Cortex of kidney (tissue), 1 donor: ENCODE measurements at places on chromosomes 4 and X.

DNA sequence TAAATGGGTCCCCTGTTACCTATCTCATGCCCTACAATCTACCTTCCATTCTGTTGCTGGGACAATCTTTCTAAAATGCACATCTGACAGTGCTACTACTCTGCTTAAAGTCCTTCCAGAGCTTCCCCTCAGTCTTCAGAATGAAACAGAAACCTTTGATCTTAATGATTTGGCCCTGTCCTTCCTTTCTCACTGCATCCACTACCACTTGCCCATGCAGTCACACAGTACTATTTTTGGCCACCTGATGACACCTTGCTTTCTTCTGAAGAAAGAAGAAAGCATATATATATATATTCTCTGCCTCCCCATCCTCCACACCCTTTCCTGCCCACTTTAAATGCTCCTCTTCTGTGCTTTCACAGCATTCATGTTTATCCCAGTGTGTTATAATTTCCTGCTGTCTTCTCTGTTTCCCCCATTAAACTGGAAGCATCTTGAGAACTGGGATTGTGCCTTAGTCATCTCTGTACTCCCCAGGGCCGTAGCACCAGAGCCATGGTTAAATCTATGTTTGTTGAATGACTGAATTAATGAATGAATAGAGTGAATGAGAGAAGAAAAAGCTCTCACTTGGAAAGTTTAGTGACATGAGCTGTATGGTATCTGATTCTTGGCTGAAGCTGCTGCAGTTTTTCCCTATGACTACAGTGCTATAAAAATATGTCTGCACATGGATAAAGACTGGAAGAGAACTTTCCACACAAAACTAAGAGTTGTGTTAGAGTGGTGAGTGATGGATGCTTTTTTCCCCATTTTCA, 56.2 kb downstream of the RTL9 start:
- no peak for DNase-seq

DNA sequence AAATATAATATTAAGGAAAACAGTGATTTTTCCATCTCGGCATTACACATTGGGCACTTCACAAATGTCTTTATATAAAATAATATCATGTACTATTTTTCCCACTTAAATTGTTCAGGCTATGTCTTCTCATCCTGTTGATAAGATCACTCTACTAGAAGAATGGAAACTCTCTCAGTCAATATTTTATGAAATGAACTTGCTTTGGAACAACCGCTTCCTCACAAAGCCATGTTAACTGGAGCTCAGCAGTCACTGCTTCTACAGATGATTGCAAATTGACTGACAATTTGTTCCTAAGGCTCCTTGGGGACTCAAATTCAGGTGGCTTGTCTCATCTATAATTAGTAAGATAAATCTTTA, 127.5 kb upstream of the CBR4 start:
- no peak for DNase-seq

DNA sequence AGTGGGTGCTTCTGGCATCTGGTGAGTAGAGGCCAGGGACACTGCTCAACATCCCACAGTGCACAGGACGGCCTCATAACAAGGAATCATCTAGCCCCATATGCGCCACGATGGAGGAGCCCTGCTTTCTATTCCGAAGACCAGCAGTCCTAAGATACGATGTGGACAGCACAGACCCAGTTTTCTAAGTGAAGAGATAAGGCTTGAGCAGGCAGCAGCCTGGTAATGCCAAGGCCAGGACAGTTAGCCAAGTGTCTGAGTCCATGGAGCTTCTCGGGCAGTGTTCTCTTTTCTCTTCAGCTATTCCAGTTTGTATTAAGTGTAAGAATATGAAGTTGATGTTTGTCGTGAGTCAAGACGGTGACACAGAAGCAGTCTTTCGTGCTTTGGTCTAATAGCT, 112.7 kb downstream of the TBL1X start:
- DNase-seq, result no peak

DNA sequence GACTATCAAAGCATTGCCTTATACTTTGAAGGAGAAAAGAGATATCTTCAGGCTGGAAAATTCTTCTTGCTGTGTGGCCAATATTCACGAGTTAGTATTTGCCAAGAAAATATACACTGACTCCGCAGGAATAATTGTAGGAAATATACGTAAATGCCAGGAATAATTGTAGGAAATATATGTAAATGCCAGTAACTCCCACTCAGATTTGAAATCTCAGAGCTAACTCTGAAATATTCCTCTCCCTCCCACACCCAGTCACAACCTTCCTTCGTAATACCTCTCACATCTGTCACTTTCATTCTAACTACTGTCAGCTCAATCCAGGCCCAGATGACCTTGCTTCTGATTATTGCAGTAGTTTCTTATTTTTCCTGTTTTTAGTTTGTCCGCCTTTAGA, 73.5 kb downstream of the WDR19 start:
- no peak for DNase-seq
